Esophagus muscularis mucosa (tissue), 4 donors: ENCODE measurements at places on chromosomes 1 and 21.

DNA sequence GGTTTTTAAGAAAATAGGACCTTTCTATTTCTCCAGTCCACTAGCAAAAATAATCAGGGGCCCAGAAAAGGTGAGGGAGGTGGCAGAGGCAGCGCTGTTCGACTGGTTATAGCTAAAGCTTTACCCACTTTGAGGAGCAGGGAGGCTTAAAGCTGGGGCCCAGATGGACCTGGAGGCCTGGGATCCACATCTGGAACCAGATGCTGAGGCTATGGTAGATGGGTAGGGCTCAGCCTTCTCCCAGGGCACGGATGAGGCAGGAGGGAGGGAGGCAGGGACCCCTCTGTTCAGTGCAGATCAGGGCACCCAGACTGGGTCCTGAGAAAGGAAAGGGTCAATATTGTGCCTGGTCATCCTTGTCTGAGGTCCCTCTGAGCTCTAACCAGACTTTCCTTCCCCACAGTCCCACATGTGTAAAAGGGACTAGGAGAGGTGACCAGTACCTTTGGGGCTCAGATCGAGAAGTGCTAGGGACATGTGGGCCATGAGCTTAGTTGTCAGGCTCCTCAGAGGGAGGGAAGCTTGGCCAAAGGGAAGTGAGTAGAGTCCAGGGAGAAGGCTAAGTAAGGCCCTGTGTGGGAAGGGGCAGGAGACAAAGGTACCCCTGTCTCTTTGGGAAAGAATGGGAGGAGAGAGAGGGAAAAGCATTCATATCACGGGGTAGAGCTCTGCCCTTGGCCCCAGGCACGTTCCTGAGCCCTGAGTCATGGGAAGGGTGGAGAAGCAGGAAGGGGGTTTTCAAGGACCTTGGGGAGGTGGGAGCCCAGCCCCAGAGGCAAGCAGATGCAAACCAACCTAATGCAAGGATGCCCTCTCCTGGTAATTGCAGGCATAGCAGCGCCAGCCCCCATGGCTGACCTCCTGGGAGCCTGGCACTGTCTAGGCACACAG is 15.4 kb downstream of the LMNA start:
- H3K4me1 ChIP-seq: peaks cover 65% of the 10 kb centered on the region
- H3K27me3 ChIP-seq: no peaks in the 10 kb centered on the region
- H3K36me3 ChIP-seq: peaks cover 46% of the 10 kb centered on the region
- H3K4me3 ChIP-seq: peak overlapping the region; percentile 33
- peak overlapping the region; percentile 99 for H3K27ac ChIP-seq
- DNase-seq: no peak

- H3K36me3 ChIP-seq: no peaks in the 10 kb centered on the region
- H3K27me3 ChIP-seq: no peaks in the 10 kb centered on the region
- H3K27ac ChIP-seq: no peak overlapping the region
- no peaks in the 10 kb centered on the region for H3K4me1 ChIP-seq
- H3K4me3 ChIP-seq: no peak overlapping the region
- no peak for DNase-seq
Measured at GRCh38 chr1:200479816-200480215, 70.0 kb upstream of the ZNF281 start.

GRCh38 chr1:88029899-88030298 is 654.2 kb upstream of the PKN2 start:
- no peak overlapping the region for H3K27ac ChIP-seq
- H3K4me1 ChIP-seq: no peaks in the 10 kb centered on the region
- no peaks in the 10 kb centered on the region for H3K36me3 ChIP-seq
- no peak overlapping the region for H3K4me3 ChIP-seq
- no peaks in the 10 kb centered on the region for H3K27me3 ChIP-seq
- no peak for DNase-seq

GRCh38 chr1:223244366-223245103 is 101.5 kb upstream of the TLR5 start:
- H3K36me3 ChIP-seq: no peaks in the 10 kb centered on the region
- H3K4me3 ChIP-seq: no peak overlapping the region
- no peaks in the 10 kb centered on the region for H3K27me3 ChIP-seq
- H3K27ac ChIP-seq: no peak overlapping the region

DNA sequence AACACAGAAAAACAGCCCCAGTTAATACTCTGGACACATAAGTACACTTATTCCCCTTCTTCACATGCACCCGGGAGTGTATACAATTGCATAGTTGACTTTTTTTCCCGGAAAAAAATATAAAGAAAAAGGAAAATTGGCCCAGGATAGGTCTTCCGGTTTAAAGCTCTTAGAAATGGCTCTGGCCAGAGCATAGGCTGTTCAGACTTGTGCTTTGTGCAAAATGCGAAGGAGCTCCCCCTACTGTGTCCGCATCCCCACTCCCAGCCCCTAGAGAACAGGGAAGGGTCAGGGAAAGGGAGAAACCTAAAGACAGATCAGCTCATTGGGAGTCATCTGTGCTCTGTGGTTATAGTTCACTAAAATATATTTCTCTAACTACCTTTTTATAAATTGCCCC is 5.5 kb upstream of the MTMR11 start:
- DNase-seq: no peak
- H3K27me3 ChIP-seq: no peaks in the 10 kb centered on the region
- H3K27ac ChIP-seq: peak overlapping the region; percentile 52
- H3K4me3 ChIP-seq: no peak overlapping the region
- peaks cover 41% of the 10 kb centered on the region for H3K36me3 ChIP-seq
